Progenitor cell of endocrine pancreas (in vitro differentiated cells): ENCODE measurements at places on chromosomes 12 and 14.

- peaks cover 1% of the 10 kb centered on the region for H3K36me3 ChIP-seq
- no peaks in the 10 kb centered on the region for H3K27me3 ChIP-seq
- no peak overlapping the region for H3K4me3 ChIP-seq
- H3K4me1 ChIP-seq, result peaks cover 35% of the 10 kb centered on the region
These were observed 40.1 kb downstream of the CCDC60 start for GRCh38 chr12:119374635-119375034.

GRCh38 chr12:42716491-42716891 lies 126.9 kb upstream of the PRICKLE1 start:
- DNase-seq, result no peak
- no peaks in the 10 kb centered on the region for H3K4me1 ChIP-seq
- H3K27ac ChIP-seq, result no peak overlapping the region
- H3K27me3 ChIP-seq, result no peaks in the 10 kb centered on the region
- no peak overlapping the region for H3K4me3 ChIP-seq

DNA sequence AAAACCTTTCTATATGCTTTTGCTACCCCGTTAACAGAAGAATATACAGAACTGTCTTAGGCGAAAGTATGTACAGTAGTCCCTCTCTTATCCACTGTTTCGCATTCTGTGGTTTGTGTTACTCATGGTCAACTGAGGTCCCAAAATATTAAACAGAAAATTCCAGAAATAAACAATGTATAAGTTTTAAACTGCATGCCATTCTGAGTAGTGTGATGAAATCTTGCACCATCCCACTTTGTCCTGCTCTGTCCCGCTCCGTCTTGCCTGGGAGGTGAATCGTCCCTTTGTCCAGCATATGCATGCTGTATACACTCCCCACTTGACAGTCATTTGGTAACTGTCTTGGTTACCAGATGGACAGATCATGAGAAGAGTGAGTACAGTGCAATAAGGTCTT lies 70.1 kb upstream of the STRN3 start:
- H3K36me3 ChIP-seq, result peaks cover 20% of the 10 kb centered on the region
- peaks cover 6% of the 10 kb centered on the region for H3K4me1 ChIP-seq
- no peak overlapping the region for H3K4me3 ChIP-seq
- H3K27me3 ChIP-seq, result no peaks in the 10 kb centered on the region
- DNase-seq, result no peak

GRCh38 chr12:128820253-128820652 lies 3.5 kb downstream of the SLC15A4 start:
- H3K4me3 ChIP-seq, result no peak overlapping the region
- no peaks in the 10 kb centered on the region for H3K27me3 ChIP-seq
- no peak for DNase-seq
- H3K27ac ChIP-seq, result no peak overlapping the region

DNA sequence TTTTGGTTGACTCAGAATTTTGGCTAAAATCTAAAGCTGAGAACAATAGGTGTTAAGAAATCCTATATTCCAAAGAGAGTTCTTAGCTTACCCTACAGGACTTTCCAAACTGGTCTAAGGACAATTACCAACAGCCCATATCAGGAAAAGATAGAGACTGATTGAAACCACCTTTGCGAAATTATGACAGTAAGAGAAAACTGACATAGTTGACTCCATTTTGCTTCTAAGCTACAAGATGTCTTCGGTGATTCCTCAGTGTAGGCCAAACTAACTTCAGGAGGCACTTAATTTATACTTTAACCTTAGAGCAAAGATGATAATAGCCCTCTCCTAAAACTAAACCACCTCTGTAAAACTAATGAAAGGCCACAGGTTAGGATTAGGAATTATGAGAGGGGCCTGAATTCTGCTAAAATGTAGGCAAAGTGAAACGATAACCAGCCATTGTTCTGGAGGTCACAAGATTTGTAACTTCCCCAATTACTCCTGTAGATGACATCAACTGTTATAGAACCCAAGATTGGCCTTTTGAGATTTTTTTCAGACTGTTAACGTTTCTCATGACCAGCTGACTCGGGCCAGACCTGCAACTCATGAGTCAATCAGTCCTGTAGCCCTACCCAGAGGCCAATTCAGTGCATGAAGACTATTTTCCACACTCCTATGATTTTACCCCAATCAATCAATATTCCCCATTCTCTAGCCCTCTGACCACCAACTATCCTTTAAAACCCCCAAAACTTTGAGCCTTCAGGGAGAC lies 43.0 kb downstream of the KLRG1 start:
- H3K4me1 ChIP-seq, result peaks cover 11% of the 10 kb centered on the region
- DNase-seq, result no peak
- no peak overlapping the region for H3K27ac ChIP-seq
- no peaks in the 10 kb centered on the region for H3K36me3 ChIP-seq
- H3K4me3 ChIP-seq, result no peak overlapping the region

GRCh38 chr12:112627851-112628250 lies 163.7 kb upstream of the RPH3A start:
- peaks cover 7% of the 10 kb centered on the region for H3K4me1 ChIP-seq
- peaks cover 5% of the 10 kb centered on the region for H3K27me3 ChIP-seq
- H3K36me3 ChIP-seq, result no peaks in the 10 kb centered on the region
- no peak overlapping the region for H3K4me3 ChIP-seq

GRCh38 chr14:102352213-102352612 lies 10.5 kb downstream of the CINP start:
- H3K36me3 ChIP-seq, result peaks cover 19% of the 10 kb centered on the region
- DNase-seq, result no peak
- H3K4me1 ChIP-seq, result no peaks in the 10 kb centered on the region
- H3K27me3 ChIP-seq, result no peaks in the 10 kb centered on the region
- no peak overlapping the region for H3K27ac ChIP-seq

DNA sequence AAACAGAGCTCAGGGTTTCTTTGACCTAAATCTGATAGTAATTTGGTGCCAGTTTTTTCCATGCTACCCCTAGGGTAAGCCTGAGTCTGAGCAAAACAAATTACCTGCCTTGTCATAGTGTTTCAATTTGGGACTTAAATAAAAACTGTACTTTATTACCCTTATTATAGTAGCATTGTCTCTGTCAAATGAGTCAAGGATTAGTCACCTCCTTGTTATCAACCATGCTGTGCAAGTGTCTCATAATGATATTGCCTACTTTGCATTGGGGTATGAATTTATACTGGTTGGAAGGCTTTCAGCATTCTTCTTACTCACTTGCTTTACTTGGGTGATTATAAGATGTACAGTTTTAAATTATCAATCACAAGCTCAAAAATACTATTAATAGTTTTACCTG lies 380.0 kb downstream of the LRFN5 start:
- no peak overlapping the region for H3K27ac ChIP-seq
- H3K36me3 ChIP-seq, result no peaks in the 10 kb centered on the region
- H3K27me3 ChIP-seq, result no peaks in the 10 kb centered on the region
- H3K4me1 ChIP-seq, result peaks cover 4% of the 10 kb centered on the region
- DNase-seq, result no peak

GRCh38 chr14:68612049-68612448 lies 180.8 kb downstream of the ZFP36L1 start:
- H3K4me3 ChIP-seq, result no peak overlapping the region
- peaks cover 15% of the 10 kb centered on the region for H3K36me3 ChIP-seq
- H3K27me3 ChIP-seq, result no peaks in the 10 kb centered on the region
- peaks cover 11% of the 10 kb centered on the region for H3K4me1 ChIP-seq

GRCh38 chr12:5783289-5783920 lies 161.7 kb downstream of the ANO2 start:
- no peak overlapping the region for H3K27ac ChIP-seq
- H3K27me3 ChIP-seq, result no peaks in the 10 kb centered on the region
- no peaks in the 10 kb centered on the region for H3K36me3 ChIP-seq
- H3K4me3 ChIP-seq, result no peak overlapping the region
- DNase-seq, result peak; percentile 1

DNA sequence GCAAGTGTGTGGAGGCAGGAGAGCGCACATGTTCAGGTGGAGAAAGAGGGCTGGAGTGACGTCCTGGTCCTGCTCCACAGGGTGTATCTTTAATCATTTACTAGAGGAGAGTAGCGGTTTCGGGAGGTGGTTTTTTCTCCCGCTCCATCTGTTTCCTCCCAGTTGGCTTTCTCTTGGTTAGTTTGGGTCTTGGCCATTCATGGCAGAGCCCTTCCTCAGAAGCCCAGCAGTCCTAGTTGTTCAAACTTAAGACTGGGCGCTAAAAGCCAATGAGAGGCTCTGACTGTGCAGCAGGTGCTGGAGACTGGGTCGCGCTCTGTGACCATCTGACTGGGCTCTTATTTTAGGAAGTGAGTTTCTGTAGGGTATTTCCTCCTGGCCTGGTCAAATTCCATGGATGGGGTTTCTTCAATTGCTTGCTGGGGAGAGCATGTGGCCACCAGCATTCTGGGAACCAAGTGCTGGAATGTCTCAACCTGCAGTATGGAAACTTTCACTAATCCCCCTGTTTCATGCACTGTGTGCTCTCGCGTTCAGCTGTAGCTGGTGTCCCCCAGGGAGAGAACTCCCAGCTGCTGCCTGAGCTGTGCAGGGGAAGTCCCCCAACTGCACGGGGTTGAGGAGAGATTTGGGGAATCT lies 27.4 kb upstream of the TSPAN9 start:
- H3K27ac ChIP-seq, result no peak overlapping the region
- H3K27me3 ChIP-seq, result peaks cover 36% of the 10 kb centered on the region
- no peaks in the 10 kb centered on the region for H3K36me3 ChIP-seq

GRCh38 chr14:69038455-69039287 lies 59.6 kb upstream of the ACTN1 start:
- H3K4me3 ChIP-seq, result no peak overlapping the region
- H3K27me3 ChIP-seq, result peaks cover 19% of the 10 kb centered on the region
- H3K27ac ChIP-seq, result no peak overlapping the region
- DNase-seq, result no peak

- no peak for DNase-seq
- H3K27me3 ChIP-seq, result no peaks in the 10 kb centered on the region
- H3K4me1 ChIP-seq, result peaks cover 19% of the 10 kb centered on the region
- no peak overlapping the region for H3K4me3 ChIP-seq
- H3K27ac ChIP-seq, result no peak overlapping the region
These were observed 234.8 kb upstream of the ATP2B1 start for GRCh38 chr12:89943463-89943862.

DNA sequence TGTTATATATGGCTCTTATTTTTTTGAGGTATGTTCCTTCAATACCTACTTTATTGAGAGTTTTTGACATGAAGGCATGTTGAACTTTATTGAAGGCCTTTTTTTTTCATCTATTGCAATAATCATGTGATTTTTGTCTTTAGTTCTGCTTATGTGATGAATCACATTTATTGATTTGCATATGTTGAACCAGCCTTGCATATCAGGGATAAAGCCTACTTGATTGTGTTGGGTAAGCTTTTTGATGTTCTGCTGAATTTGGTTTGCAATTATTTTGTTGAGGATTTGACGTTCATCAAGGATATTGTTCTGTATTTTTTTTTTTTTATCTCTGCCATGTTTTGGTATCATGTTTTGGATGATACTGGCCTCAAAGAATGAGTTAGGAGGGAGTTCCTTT lies 15.2 kb upstream of the ART4 start:
- no peaks in the 10 kb centered on the region for H3K27me3 ChIP-seq
- no peak overlapping the region for H3K4me3 ChIP-seq
- DNase-seq, result no peak
- peaks cover 10% of the 10 kb centered on the region for H3K36me3 ChIP-seq
- no peak overlapping the region for H3K27ac ChIP-seq

GRCh38 chr14:75711796-75712211 lies 50.8 kb downstream of the TTLL5 start:
- H3K27ac ChIP-seq, result peak overlapping the region; percentile 94
- no peaks in the 10 kb centered on the region for H3K27me3 ChIP-seq
- peaks cover 19% of the 10 kb centered on the region for H3K4me1 ChIP-seq
- peak overlapping the region; percentile 3 for H3K4me3 ChIP-seq

DNA sequence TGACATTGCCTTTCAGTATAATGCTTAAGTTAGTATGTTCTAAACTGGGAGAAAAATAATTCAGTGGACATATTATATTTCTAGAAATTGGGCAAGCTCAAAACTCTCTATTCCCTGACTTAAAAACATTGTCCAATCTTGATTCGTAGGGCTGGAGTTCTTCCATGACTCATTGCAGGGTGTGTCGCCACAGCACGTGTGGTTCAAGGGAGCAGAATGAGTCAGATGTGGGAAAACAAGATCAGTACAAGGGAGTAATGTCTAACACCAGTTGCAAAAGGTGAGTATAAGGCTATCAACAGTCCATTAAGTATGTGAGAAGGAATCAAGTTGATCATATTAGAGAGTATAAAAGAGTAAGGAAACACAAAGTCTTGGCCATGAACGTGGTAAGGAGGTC lies 887.0 kb downstream of the TMTC2 start:
- no peak overlapping the region for H3K27ac ChIP-seq
- no peaks in the 10 kb centered on the region for H3K27me3 ChIP-seq
- H3K4me3 ChIP-seq, result no peak overlapping the region
- DNase-seq, result no peak
- H3K4me1 ChIP-seq, result peaks cover 4% of the 10 kb centered on the region

- H3K27me3 ChIP-seq, result peaks cover 22% of the 10 kb centered on the region
- no peak overlapping the region for H3K4me3 ChIP-seq
- H3K27ac ChIP-seq, result no peak overlapping the region
- H3K4me1 ChIP-seq, result no peaks in the 10 kb centered on the region
- no peaks in the 10 kb centered on the region for H3K36me3 ChIP-seq
These were observed 345.9 kb downstream of the DPF3 start for GRCh38 chr14:72547999-72548398.

DNA sequence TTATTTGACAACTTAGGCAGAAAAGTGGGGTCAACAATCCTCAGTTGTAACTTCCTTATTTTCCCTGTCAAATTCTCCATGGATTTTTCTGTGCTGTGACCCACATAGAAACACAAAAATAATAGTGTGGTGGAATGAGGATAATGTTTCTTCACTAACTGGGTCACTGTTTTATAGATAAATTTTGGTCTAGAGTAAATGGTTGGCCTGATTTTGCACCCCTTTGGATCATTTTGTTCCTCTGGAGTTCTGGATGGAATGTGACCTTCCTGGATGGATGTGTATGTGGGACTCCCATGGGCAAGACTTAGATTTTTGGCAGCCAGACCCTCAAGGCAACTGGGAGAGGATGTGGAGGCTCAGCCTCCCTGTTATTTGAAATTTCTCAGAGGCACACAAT lies 52.7 kb upstream of the RNU6-8 start:
- H3K27me3 ChIP-seq, result no peaks in the 10 kb centered on the region
- H3K27ac ChIP-seq, result no peak overlapping the region
- no peak for DNase-seq
- no peaks in the 10 kb centered on the region for H3K36me3 ChIP-seq
- H3K4me1 ChIP-seq, result peaks cover 9% of the 10 kb centered on the region

DNA sequence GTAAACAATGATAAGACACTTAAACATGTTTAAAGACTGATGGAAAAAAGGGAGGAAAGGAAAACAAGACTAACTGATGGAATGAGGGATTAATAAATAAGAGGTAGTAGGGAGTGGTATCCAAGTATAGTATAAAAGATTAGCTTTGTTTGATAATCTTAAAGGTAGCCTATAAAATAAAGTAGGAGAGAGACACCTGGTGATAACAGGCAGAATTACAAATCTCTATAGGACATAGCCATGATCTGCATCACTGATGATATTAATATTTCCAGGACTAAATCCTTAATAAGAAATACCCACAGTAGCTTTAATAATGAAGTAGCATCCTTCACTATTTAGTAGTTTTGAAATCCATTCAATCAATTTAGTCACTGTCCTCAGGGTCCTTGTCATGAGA lies 30.4 kb downstream of the DLGAP5 start:
- H3K4me1 ChIP-seq, result peaks cover 2% of the 10 kb centered on the region
- no peak for DNase-seq
- H3K4me3 ChIP-seq, result no peak overlapping the region
- peaks cover 13% of the 10 kb centered on the region for H3K36me3 ChIP-seq
- H3K27me3 ChIP-seq, result no peaks in the 10 kb centered on the region
- no peak overlapping the region for H3K27ac ChIP-seq
